ENCODE measurements at places on chromosomes 7 and 10.

DNA sequence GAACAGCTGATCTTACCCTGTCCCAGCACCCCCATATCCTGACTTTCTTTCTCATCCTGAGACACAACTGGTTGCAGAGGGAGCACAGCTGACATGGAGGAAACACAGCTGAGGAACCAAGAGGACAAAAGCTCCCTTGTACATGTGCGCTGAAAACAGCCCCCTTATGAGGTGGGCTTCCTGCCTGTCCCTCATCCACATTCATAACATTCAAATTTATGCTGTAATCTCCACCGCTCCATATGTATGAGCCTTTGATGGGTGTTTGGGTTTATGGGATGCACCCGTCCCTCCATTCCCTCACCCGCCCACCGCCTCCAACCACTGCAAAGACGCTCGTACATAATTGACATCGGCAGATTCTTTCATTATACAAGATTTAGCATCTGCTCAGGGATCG lies 49.6 kb upstream of the BTRC start:
- no peak for DNase-seq

DNA sequence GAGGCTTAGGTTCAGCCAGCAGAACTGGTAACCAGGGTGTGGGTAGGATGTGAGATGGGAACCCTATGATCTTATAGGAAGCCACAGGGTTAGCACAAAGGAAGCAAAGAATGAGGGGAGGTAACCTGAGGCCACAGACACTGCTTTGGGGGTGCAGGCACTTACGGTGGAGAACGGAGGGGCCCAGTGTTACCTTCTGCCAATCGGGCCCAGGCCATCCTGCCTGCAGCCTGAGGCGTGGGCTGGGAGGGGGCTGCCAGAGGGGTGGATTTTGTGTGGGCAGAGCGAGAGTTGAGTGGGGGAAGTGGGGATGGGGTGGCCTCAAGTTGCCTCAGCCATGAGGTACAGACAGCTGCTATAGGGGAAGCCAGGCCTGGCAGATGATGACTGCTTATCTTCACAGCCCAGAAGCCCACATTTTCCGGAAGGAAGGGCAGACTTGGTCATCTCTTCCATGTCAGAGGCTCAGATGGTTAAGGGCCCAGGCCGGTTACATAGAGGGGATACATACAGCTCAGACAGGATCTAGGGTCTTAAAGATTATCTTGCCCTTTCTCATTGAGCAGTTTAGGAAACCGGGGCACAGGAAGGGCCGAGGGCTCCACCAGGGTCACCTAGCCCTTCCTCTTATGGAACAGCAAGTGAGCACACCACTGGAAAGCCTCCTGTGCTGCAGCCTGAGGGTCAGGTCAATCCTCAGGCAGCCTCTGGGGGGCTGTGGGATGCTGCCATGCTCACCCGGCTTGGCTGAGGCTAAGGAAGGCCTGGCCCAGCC lies 24.4 kb upstream of the VSIR start:
- DNase-seq = no peak

GRCh38 chr10:548238-548901 lies 141.1 kb downstream of the DIP2C start:
- no peak for DNase-seq

DNA sequence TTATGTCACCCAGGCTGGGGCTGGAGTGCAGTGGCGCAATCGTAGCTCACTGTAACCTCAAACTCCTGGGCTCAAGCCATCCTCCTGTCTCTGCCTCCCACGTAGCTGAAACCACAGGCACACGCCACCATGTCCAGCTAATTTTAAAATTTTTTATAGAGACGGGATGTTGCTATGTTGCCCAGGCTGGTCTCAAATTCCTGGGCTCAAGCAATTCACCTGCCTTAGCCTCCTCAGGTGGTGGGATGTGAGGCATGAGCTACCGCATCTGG lies 123.2 kb upstream of the PARD3 start:
- no peak for DNase-seq

DNA sequence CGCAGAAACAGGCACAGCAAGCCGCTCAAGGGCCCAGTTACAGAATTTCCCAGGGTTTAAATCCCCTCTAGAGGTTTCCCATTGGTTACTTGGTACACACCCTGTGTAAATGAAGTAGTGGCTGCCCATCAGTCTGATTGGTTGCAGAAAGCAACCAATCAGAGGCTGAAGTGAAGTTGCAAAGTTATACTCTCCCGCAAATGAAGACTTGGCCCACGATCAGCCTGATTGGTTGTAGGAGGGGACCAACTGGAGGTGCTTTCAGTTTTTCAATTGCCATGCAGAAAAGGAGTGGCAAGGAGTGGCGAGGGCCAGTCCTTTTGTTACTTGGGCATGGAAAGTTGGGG lies 909.2 kb upstream of the AUTS2 start:
- no peak for DNase-seq

DNA sequence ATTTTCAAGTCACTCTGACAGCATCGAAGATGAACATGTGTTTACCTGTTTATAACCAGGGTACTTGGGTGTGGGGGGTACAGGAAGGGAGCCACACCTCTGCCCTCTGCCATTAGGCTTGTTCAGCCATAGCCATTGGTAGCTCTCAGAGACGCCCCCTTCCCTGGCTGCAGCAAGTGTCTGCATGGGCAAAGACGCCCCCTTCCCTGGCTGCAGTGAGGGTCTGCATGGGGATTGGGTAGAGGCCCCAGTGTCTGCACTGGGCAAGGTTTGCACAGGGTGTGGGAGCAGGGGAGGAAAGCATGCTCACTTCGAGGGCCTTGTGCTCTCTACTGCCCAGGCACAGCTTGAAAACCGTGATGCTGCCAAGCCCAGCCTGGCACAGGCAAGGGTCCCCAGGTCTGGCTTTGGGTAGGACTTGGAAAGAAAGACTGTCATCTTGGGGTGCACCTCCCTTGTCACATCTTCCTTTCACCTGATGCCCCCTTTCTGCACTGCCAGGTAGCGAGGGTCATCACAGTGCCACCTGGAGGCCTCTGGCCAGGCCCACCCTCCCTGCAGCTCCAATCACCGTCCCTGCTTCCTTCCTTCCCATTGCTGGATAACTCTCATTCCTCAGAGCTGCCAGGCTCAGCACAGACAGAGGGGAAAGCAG lies 3.7 kb downstream of the TMEM225B start:
- no peak for DNase-seq

GRCh38 chr10:1203216-1203615 lies 147.0 kb downstream of the WDR37 start:
- no peak for DNase-seq

GRCh38 chr7:75624134-75624832 lies 114.5 kb downstream of the HIP1 start:
- DNase-seq = no peak

- DNase-seq = no peak
Observed at GRCh38 chr10:89690027-89690426, 11.4 kb upstream of the KIF20B start.

DNA sequence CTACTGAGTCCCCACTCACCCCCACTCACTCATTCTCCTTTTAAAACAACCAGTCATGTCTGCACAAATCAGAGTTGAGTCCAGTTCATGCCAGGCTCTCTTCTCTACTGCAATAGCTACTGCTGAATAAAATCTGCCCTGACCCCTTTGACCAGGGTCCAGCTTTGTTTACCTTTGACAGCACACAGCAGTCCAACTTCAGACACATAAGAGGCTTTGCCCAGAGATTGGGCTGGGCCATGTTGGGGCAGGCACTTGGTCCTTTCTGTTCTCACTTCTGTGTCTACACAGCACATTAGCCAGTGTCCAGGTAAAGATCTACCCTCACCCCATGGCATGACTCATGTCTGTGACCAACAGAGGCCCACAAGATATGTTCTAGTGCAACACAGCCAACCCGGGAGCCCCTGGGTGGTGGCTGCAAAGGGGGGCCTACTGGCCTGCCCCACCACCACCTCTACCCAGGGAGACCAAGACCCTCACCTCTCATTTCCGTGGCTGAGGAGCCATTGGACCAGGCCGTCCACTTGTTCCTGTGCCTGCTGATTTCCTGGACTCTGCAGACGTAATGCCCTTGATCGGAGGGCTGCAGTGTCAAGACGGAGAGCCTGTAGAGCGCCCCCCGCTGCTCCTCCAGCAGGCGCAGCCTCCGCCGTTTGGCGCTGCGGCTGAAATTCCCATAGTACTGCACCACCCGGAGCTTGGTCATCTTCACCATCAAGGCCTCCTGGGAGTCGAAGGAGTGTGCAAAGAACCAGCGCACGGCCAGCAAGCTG lies 8.0 kb downstream of the VSTM4 start:
- no peak for DNase-seq

- no peak for DNase-seq
Observed at GRCh38 chr10:84012831-84013458, 126.4 kb upstream of the GHITM start.

DNA sequence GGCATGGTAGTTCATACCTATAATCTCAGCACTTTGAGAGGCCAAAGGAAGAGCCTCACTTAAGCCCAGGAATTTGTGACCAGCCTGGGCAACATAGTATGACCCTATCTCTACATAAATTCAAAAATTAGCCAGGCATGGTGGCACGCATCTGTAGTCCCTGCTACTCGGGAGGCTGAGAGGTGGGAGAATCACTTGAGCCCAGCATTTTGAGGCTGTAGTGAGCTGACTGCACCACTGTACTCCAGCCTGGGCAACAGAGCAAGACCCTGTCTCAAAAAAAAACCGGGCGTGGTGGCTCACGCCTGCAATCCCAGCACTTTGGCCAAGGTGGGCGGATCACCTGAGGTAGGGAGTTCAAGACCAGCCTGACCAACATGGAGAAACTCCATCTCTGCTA lies 19.8 kb downstream of the PARD3 start:
- DNase-seq = no peak

DNA sequence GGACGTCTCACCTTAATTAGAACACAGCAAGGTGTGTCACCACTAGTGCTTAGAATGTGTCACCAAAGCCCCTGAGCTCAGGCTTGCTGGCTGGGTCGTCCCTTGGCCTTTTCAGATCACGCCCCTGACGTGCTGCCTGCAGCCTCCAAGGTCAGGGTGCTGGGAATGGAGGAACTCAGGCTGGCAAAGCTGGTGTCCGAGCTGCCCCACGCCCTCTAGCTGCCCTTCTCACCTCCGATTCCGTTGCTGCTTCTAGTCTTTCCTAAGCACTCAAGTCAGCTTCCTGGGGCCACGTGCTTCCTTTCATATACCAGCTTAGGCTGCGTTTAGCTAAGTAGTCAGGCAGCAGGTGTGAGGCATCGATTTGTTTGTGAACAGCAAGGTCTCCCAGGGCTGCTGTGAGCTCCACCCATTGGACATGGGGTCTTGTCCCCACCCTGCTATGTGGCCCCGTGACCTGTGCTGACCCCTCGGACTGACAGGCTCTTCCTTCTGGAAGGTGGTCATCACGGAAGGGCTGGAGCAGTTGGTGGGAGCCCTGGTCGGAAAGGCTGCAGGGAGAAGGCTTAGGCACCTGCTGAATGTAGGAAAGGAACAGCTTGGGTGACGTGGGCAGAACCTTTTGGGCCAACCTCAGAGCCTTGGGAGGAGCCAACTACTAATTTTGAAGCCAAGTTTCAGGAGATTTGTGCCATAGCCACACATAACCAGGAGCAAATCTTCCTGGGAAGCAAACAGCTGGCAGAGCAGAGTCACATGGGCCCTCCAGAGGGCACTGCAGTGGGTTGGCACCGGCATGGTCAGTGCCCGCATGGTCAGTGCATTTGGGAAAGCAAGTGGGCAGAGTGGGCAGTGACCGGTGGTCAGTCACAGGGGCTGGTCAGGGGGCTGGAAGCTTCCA lies 28.8 kb downstream of the VIPR2 start:
- no peak for DNase-seq

- no peak for DNase-seq
Observed at GRCh38 chr10:99368646-99369045, 39.5 kb downstream of the CNNM1 start.

DNA sequence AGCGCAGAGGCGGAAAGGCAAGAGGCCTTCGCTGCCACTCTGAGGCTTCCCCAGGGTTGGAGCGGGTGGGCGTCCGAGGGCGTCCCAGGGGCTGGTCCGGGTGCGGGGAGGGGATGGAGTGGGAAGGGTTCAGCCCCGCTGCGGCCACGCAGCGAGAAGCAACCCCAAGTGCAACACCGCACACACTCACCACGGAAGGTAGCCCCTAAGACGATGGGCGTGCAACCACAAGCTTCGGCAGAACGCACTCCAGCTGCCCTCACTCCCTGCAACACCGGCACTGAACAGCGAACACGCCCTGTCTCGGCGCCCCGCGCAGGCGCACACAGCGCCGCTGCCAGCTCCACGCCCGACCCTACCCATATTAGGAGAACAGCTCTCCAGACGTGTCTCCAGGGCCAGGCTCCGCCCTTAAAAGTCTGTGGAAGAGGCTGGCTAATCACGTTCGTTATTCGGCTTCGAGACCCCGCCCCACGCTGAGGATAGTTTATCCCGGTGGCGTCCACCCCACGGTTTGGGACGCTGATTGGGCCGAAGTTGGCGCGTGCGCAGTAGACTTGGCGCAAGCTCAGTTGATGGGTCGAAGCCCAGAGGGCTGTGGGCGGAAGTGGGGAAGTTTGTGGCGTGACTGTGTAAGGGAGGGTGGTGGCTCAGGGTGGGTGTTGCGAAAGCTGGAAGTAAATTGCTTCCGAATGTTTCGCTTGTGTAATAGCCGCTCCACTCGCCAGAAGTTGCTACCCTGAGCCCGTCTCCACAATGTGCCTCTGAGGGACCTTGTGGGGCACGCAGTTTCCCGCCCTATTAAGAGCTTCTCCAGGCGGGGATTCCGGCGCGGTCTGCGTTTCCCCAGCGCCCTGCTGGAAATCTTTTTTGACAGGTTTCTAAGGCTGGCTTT lies at the start of gene RSU1:
Gene RSU1 (minus strand): TSS at position 300 of the 895 bp plus-strand sequence. CDS start 343 bp downstream, outside the sequence.
- DNase-seq = peak; percentile 100

DNA sequence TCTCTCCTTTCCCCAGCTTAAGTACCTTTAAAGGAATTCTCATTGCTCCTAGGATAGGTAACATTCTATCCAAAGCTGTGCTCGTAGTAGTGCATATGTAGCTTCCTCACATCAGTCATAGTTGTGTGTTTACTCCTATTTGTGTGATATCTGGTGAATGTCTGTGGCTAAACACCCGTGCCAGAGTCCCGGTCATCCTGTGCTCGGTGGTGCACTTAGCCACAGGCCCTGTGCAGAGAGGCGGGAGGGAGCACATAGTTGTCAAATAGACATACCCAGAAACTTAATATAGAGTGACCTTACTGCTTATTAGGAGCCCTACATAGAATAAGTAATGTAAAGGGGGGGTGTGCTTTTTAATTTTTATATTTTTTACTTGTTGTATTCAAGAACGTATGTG lies 76.6 kb downstream of the RBM33 start:
- no peak for DNase-seq

- no peak for DNase-seq
Observed at GRCh38 chr10:43943818-43944360, 295.2 kb upstream of the ZNF32 start.

DNA sequence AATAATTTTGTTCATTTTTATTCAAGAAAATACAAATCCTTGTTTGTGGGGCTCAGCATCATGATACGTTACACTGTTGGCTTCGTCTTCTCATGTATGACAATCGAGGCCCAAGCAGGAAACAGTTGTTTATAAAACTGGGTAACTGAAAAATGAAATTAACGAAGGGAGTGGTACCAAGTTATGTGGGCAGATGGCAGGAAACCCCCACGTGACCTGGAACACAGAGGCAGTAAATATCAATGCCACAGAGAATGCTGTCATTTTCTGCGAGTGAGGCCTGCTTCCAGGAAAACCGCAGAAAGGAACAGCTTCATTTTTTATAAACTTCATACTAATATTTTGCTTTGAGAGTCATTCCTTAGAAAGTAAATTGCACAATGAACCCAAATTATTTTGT lies 201.0 kb upstream of the ADARB2 start:
- no peak for DNase-seq

- DNase-seq = no peak
Observed at GRCh38 chr7:73839743-73840714, 2.3 kb downstream of the METTL27 start.

GRCh38 chr7:77897004-77897547 lies 98.5 kb downstream of the PHTF2 start:
- DNase-seq = no peak

GRCh38 chr10:89206402-89207180 lies 526 bp downstream of the CH25H start:
- DNase-seq = no peak
